Left ventricle myocardium inferior (tissue), 1 donor: ENCODE measurements at places on chromosomes 5 and 9. TPM values are rescaled to one million over a fixed set of nuclear protein-coding genes. Genes with fewer than 3 reads are reported as not detected.
A peak's percentile ranks its signal among the peaks of the same experiment; 100 is the strongest.

Gene TAL2
- not detected for total RNA-seq

Gene OR13D1
- not detected for total RNA-seq

Gene PCDH1
- total RNA-seq: 16.1 TPM

Gene DIRAS2
- total RNA-seq: 0.30 TPM

Gene SAXO1
- total RNA-seq: 0.03 TPM

Gene PCDHGA4
- total RNA-seq: 7.3 TPM

Gene RAD23B
- total RNA-seq: 104 TPM

Gene CDX1
- not detected for total RNA-seq

Gene SPATA31C1
- total RNA-seq: not detected

GRCh38 chr9:18499980-18500379 is 26.0 kb downstream of the ADAMTSL1 start:
- H3K4me1 ChIP-seq: no peaks in the 10 kb centered on the region
- no peaks in the 10 kb centered on the region for H3K36me3 ChIP-seq
- H3K4me3 ChIP-seq: no peak overlapping the region
- DNase-seq: no peak
- H3K27me3 ChIP-seq: no peaks in the 10 kb centered on the region

GRCh38 chr5:81213070-81213469 is 20.1 kb upstream of the CKMT2 start:
- no peaks in the 10 kb centered on the region for H3K36me3 ChIP-seq
- H3K27ac ChIP-seq: no peak overlapping the region
- H3K4me1 ChIP-seq: no peaks in the 10 kb centered on the region
- H3K4me3 ChIP-seq: no peak overlapping the region
- DNase-seq: no peak

- peaks cover 47% of the 10 kb centered on the region for H3K4me1 ChIP-seq
- no peak for DNase-seq
- H3K4me3 ChIP-seq: no peak overlapping the region
- peaks cover 11% of the 10 kb centered on the region for H3K27me3 ChIP-seq
- H3K27ac ChIP-seq: no peak overlapping the region
- H3K36me3 ChIP-seq: no peaks in the 10 kb centered on the region
These were observed 3.9 kb downstream of the RGS14 start for GRCh38 chr5:177361418-177362291.

GRCh38 chr9:109052416-109052815 is 39.1 kb upstream of the CTNNAL1 start:
- H3K27ac ChIP-seq: no peak overlapping the region
- peaks cover 88% of the 10 kb centered on the region for H3K36me3 ChIP-seq
- no peak for DNase-seq
- H3K4me3 ChIP-seq: no peak overlapping the region
- peaks cover 34% of the 10 kb centered on the region for H3K4me1 ChIP-seq

DNA sequence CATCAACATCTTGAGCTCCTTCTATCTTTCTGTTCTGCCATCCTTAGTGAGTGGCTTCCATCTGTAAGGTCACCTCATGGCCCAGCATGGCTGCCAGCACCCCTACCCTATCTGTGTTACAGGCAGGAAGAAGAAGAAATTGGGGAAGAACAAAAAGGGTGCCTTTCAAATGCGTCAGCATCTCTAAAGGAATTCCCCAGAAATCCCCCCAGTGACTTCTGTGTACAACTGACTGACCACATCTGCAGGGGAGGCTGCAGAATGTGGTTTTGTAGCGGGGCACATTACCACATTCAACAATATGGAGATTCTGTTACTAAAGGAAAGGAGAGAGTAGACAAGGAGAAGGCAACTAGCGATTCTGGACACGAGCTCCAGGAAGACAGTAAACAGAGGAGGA is 40.1 kb downstream of the ALG2 start:
- H3K27me3 ChIP-seq: no peaks in the 10 kb centered on the region
- DNase-seq: no peak
- no peaks in the 10 kb centered on the region for H3K36me3 ChIP-seq
- no peak overlapping the region for H3K27ac ChIP-seq

- H3K4me3 ChIP-seq: peak overlapping the region; percentile 56
- peaks cover 80% of the 10 kb centered on the region for H3K27me3 ChIP-seq
- peaks cover 28% of the 10 kb centered on the region for H3K4me1 ChIP-seq
- no peak overlapping the region for H3K27ac ChIP-seq
- no peak for DNase-seq
These were observed 1638.5 kb upstream of the C9orf72 start for GRCh38 chr9:29211580-29212396.

DNA sequence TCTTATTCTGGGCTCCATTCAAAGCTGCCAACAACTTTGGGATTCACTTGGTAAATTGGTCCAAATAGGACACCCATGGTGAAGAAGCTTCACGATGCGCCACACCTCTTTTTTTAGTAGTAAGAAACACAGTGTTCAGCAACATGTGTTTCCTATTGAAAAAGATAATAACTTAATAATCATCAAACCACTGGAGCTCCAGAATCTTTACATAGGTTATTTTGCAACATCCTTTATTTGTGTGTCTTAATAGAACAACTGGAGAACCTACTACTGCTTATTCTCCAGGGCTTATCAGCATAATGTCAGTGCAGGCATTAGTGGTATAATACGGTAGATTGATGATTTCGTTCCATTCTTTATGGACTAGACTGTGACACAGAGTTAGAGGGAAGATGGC is 63.3 kb upstream of the DAPK1 start:
- DNase-seq: no peak
- H3K27ac ChIP-seq: no peak overlapping the region
- no peaks in the 10 kb centered on the region for H3K36me3 ChIP-seq
- H3K27me3 ChIP-seq: no peaks in the 10 kb centered on the region
- H3K4me1 ChIP-seq: no peaks in the 10 kb centered on the region

DNA sequence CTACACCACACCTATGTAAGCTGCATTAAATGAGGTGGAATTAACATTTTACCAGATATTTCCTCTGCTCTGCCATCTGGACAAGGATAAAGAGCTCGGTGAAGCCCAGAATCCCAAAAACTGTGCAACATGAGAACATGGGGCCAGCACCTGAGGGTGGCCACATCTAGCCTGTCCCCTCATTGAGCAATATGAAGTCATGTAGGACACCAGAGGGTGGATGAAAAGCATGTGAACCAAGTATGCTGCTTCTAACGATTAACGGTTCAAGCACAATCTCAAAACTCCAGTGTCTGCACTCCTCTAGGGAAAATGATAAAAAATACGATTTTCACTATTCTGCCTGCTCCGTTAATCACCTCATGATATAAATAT is 545.8 kb downstream of the EBF1 start:
- H3K4me1 ChIP-seq: peaks cover 14% of the 10 kb centered on the region
- DNase-seq: no peak
- H3K4me3 ChIP-seq: no peak overlapping the region
- no peaks in the 10 kb centered on the region for H3K27me3 ChIP-seq

GRCh38 chr9:23324511-23324910 is 501.5 kb downstream of the ELAVL2 start:
- no peaks in the 10 kb centered on the region for H3K4me1 ChIP-seq
- H3K36me3 ChIP-seq: no peaks in the 10 kb centered on the region
- no peaks in the 10 kb centered on the region for H3K27me3 ChIP-seq
- H3K27ac ChIP-seq: no peak overlapping the region
- H3K4me3 ChIP-seq: no peak overlapping the region

DNA sequence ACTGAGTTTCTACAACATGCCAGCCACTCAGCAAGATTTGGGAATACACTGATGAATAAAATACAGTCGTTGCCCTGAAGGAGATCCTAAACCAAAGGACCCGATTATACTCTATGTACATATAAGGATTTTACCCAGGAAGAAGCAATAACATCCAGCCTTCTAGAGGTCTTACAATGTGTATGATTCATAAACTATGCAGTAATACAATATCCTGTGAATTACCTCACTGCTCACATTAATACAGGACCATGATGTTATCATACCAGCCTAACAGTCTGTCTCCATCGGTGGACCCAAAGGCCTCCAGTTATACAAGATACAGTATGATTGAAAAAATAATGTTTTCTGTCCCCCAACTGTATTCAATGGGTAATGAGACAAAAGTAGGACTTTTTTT is 310.5 kb upstream of the TRPM3 start:
- H3K27me3 ChIP-seq: no peaks in the 10 kb centered on the region
- H3K36me3 ChIP-seq: no peaks in the 10 kb centered on the region
- no peak for DNase-seq
- H3K27ac ChIP-seq: no peak overlapping the region
- H3K4me3 ChIP-seq: no peak overlapping the region

DNA sequence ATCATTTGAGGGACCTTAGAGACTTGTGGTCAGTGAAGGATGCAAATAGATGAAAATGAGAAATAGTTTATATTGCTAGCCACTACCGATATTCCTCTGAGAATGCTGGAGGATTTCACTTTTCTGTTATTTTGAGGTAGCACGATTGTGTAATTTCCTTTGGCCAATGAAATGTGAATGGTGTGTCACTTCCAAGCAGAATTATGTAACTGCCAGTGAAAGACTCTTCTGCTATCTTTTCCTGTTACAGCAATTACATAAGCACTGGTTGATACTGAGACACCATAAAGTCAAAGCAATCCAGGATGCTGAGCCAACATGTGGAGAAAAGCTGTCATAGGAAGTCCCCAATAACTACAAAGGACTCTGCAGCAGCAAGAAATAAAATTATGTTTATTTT is 3.6 kb upstream of the PCDHA2 start:
- H3K4me3 ChIP-seq: no peak overlapping the region
- H3K27me3 ChIP-seq: peaks cover 70% of the 10 kb centered on the region
- no peak for DNase-seq

DNA sequence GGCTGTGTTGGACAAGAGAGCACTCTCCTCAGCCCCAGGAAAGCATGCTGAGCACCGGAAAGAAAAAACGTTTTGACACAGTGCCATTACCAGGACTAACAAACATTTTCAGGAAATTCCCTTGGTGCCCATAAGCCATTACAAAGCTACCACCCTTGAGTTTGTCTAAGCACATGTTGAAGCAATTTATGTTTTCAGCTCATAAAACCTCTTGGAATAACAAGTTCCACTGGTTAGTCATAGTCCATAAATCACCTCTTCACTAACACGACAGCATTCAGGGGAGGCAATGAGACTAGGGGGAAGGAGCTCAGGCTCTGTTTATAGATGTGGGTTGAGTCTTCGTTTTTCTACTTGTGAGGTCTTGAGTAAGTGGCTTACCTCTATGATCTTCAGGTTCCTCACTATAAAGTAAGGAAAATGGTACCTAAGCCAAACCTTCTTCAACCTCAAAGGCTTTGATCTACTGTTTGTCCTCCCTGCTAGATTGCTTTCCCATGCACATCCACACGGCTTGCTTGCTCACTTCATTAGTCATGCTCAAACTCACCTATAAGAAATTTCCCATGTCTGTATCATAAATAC is 65.4 kb downstream of the DRD1 start:
- H3K4me3 ChIP-seq: no peak overlapping the region
- H3K27me3 ChIP-seq: peaks cover 63% of the 10 kb centered on the region
- no peaks in the 10 kb centered on the region for H3K36me3 ChIP-seq
- no peak for DNase-seq

DNA sequence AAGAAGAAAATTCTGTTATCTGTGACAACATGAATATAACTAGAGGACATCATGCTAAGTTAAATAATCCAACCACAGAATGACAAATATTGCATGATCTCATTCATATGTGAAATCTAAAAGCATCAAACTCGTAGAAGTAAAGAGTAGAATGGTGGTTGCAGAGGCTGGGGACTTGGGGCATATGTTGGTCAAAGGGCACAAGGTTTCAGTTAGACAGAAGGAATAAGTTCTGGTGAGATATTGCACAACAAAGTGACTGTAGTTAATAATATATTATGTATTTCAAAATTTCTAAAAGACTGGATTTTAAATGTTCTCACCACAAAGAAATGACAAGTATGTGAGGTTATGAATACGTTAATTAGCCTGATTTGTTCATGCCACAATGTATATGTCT is 24.8 kb downstream of the GRIA1 start:
- no peak overlapping the region for H3K27ac ChIP-seq
- no peaks in the 10 kb centered on the region for H3K36me3 ChIP-seq

- no peaks in the 10 kb centered on the region for H3K27me3 ChIP-seq
- H3K27ac ChIP-seq: peak overlapping the region; percentile 10
- no peak for DNase-seq
- peaks cover 59% of the 10 kb centered on the region for H3K4me1 ChIP-seq
- H3K36me3 ChIP-seq: peaks cover 18% of the 10 kb centered on the region
- no peak overlapping the region for H3K4me3 ChIP-seq
These were observed 3.7 kb downstream of the SLC31A2 start for GRCh38 chr9:113154471-113154870.
